AG08395 (cell line): ENCODE measurements at places on chromosomes 3 and 15.

- no peak for DNase-seq
Observed at GRCh38 chr3:176951144-176951543, 246.1 kb downstream of the TBL1XR1 start.

GRCh38 chr3:131540821-131541220 lies 38.0 kb upstream of the MRPL3 start:
- DNase-seq, result no peak

DNA sequence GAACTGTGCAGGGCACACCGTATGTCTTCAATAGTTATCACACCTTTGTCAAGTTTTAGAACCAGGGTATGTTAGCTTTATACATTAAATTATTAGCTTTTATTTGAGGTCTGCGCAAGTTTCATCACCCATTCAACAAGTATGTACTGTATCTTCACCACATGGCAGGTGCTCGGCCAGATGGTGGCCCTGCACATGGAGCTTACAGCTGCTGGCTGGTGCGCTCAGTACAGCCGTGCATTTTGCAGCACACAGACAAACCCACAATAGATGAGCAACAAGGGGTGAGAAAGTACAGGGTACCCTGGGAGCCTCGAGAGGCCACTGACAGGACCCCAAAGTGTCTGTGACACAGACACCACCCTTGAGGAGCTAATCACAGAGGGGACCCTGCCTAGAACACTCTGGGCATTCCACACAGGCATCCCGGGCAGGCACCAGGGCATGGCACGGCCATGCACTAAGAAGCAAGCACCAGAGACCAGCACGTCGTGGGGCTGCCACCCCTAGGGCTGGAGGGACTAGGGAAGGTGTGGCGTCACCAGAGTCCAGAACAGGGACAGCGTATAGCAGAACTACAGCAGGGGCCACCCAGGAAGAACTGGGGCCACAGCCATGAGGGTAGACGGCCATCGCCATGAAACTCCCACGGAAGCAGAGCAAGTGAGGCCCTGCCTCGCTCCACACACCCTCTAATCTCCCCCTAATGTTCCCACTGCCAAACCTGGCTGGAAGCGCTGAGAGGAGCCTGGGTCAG lies 27.4 kb downstream of the ZXDC start:
- no peak for DNase-seq

GRCh38 chr3:37163262-37164015 lies 10.9 kb downstream of the LRRFIP2 start:
- DNase-seq, result peak; percentile 85

- peak; percentile 74 for DNase-seq
Observed at GRCh38 chr15:55897560-55898336, 95.7 kb downstream of the NEDD4 start.

- no peak for DNase-seq
Observed at GRCh38 chr15:71939981-71940588, 129.7 kb downstream of the NR2E3 start.

GRCh38 chr15:41879321-41879845 lies 14.5 kb downstream of the SPTBN5 start:
- no peak for DNase-seq

DNA sequence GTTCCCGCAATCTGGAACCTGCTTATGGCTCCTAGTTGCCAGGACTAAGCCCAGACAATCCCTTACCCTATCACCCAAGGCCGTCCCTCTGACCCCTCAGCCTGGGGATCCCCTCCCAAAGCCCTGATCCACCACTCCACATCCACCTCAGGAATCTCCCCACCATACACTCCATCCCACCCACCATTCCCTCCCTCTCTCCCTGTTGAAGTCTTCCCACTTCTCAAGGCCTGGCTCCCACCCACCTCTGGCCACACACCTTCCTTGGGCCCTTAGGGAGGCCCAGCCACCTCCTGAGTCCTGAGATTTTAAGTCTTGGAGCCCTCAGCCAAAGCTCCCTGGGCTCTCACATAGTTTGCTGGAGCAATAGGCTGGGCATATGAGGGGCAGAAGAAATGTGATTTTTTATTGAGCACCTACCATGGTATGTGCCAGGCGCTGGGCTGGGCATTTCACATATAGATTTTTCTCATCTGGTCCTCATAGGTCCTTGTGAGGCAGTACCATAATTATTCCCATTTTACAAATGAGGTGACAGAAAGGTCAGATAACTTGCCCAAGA lies 48.1 kb downstream of the HCN4 start:
- DNase-seq, result no peak

- DNase-seq, result no peak
Observed at GRCh38 chr3:72102112-72102616, 317.2 kb upstream of the PROK2 start.

DNA sequence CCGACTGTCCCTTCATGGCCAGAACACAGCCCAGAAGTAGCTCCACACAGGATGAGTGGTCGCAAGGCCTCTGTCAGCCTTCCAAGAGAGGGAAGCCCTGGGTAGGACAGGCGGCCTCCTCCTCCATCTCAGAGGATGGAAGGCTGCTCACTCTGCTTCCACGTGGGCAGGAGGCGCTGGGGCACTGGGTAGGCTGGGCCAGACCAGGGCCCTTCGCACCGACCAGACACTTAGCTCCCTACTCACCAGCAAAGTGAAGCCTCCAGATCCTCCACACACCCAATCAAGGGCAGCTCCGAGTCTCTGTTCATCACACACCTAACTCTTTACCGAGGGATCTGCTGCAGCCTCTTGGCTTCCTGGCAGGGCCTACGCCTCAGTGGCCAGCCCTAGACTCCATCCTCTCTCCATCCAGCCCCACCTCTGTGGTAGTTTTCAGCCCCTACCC lies 24.3 kb upstream of the PLXNA1 start:
- no peak for DNase-seq

DNA sequence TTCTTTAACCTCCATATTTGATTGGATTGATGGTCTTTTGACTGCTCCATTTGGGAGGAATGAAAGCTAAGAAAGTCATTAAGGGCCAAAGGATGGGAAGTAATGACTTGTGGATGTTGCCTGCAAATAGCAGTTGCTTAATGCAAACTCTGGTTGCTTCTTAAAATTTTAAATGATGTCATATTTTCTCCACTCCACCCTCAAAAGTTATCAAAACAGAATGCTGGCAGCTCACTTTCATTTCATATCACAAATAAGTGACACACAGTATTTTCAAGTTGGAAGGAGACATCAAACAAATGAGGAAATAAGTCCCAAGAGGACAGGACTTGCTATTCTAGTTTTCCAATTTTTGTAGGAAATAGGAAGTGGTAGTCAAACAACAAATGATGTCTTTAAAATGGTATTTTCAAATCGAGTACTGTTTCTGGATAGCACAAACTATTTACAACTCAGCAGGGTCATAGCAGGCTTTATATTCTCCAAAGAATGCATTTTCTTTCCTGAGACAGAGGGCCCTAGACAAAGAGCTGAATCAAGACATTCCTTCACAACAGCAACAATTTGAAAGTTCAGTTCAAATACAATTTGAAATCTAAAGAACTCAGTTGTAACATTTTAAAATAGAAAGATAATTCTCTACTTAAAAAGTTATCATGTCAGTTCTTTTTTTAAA lies 165.1 kb upstream of the UBE2E1 start:
- no peak for DNase-seq

- DNase-seq, result no peak
Observed at GRCh38 chr15:20409247-20409646, 132.4 kb downstream of the GOLGA6L6 start.

DNA sequence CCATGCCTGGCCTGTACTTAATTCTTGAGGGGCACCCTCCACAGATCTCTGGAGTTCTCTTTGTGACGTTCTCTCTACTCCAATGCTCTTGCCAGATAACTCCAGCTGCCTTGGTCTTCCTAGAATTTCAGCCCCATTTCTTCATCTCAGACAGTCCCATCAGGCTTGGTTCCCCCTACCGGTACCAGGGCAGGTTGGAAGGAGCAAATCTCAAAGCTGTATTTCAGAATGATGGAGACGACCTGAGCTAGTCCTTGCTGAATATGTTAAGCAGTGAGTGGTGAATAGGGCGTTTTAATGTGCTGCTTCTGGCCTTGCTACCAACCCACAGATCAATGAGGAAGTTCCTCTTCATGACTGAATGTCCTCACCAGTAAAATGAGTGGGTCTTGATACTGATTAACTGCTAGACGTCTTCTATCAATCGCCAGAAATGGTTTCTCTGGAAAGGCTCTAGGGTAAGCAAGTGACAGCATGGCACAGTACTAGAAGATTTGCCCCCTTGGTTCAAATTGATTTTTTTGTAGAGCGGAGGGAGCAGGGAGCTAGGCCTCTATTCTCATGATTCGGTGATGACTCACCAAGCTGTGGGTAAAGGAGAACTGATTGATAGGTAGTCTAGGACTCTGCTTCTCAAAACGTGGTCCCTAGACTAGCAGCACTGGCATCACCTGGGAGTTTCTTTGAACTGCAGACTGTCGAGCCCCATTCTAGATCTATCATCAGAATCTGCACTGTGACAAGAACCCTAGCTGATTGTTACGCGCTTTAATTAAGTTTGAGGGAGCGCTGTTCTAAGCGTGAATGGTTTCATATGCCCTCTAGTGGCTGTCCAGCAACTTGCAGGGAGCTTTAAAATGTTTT lies 67.8 kb downstream of the UBP1 start:
- DNase-seq, result peak; percentile 60

- DNase-seq, result no peak
Observed at GRCh38 chr3:127413871-127414270, 126.0 kb upstream of the PRR20G start.

- DNase-seq, result no peak
Observed at GRCh38 chr3:65617209-65617608, 421.5 kb downstream of the MAGI1 start.

GRCh38 chr3:52078781-52079560 lies 22.6 kb upstream of the DUSP7 start:
- DNase-seq, result no peak

GRCh38 chr3:39118079-39118478 lies 10.6 kb downstream of the TTC21A start:
- DNase-seq, result no peak

DNA sequence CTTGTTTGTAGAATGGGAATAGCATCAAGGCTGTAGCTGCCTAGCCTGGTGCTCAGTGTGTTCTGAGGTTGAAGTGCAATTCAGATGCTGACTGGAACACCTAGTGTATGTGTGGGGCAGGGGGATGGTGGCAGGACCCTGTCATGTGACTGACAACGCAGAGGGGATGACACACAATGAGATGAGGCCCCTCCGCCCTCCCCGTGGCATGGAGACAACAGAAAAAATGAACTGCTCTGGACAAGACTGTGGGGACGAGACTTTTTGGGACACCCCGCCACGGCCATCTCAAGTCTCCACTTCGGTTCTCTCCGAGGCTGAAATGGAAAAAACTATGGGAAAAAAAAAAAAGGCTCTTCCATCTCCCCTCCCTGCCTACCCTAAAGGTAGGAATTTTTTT lies 10.4 kb upstream of the SEC13 start:
- DNase-seq, result no peak

GRCh38 chr15:99615460-99615859 lies 49.7 kb downstream of the MEF2A start:
- DNase-seq, result no peak

DNA sequence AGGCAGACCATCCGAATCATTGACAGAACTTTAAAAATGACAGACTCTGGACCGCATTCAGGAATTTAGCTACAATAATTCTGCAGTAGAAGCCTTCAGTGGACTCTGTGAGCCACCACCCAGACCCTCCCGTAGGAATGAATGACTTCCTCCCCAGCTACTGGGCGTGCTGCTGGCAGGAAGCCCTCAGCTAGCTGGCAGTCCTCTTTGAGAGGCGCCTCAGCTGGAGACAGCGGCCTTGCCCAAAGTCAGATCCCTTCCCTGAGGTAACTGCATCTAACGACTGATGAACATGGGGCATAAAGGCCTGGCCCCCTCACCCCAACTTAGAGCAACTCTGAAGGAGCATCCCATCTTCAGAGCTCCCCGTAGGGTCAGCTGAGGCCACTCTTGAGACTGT lies 25.8 kb downstream of the CRABP1 start:
- peak; percentile 82 for DNase-seq

DNA sequence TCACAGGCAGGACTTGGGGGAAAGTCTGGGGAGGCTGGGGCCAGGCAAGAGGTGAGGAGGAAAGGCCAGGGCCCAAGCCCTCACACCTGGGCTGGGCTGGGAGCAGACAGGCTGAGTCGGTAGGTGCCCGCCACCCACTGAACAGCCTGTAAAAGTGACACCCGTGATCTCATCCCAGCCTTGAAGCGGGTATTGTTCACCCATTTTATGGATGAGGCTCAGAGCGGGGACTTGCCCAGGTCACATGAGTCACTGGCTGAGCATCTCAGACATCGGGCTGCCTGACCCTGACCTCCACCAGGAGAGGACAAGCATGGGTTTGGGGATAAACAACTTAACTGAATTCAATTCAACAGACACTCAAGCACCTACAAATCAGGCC lies 52.0 kb upstream of the CTSH start:
- no peak for DNase-seq

GRCh38 chr3:77699125-77699691 lies 659.3 kb downstream of the ROBO2 start:
- DNase-seq, result no peak

GRCh38 chr3:163779396-163780344 lies 1298.6 kb downstream of the SI start:
- no peak for DNase-seq

GRCh38 chr3:100518983-100519382 lies 26.6 kb downstream of the TMEM45A start:
- DNase-seq, result no peak

GRCh38 chr3:59327376-59327808 lies 277.6 kb upstream of the CFAP20DC start:
- DNase-seq, result peak; percentile 75

GRCh38 chr3:48697952-48698351 lies 12.2 kb upstream of the NCKIPSD start:
- no peak for DNase-seq

DNA sequence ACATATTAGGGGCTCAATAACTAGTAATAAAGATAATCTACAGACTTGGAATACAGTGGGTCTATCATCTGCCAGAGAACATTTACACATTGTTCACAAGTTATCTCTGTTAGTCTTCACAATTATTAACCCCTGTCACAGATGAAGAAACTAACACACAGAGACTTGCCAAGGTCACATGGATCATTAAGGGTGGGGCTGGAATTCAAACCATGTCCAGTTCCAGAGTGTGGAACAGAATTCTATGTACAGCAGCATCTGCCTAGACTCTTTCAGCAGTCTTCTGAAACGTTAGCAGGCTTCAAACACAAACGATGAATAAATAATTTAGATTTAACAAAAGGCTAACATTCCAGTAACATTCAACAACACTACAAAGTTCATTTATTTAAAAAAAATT lies 673.9 kb upstream of the NR2F2 start:
- DNase-seq, result no peak

DNA sequence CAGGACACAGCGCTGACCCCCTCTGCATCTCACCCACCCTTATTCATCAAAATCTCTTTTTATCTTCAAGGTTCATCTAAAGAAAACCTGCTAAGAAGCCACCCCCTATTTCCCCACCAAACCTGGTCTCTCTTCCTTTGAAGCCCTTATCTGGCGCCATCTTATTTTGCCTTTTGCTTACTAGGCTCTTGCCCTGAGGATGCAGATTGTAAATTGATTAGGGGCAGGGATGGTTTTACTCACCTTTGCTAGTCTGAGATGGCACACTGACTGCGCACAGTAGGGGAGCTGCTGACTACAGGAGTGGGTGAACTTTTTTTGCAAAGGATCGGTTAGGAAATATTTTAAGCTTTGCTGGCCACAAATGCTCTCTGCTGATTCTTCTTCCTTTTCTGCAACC lies 78.9 kb upstream of the BHLHE40 start:
- no peak for DNase-seq
